ENCODE measurements at places on chromosomes 5 and 9.

- DNase-seq: no peak
Observed at GRCh38 chr5:111739416-111739815, 17.6 kb downstream of the NREP start.

DNA sequence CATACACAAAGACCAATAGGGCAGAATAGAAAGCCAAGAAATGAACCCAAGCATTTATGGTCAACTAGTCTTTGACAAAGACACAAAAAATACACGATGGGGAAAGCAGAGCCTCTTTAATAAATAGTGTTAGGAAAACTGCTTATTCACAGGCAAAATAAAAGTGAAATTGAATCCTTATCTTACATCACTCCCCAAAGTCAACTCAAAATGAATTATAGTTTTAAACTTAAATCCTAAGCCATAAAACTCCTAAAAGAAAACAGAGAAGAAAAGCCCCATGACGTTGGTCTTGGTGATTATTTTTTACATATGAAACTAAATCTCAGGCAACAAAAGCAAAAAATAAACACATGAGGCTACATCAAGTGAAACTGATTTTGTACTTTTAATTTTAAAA lies 46.8 kb downstream of the CHSY3 start:
- DNase-seq: no peak

GRCh38 chr5:32229586-32229985 lies 55.5 kb upstream of the GOLPH3 start:
- no peak for DNase-seq

DNA sequence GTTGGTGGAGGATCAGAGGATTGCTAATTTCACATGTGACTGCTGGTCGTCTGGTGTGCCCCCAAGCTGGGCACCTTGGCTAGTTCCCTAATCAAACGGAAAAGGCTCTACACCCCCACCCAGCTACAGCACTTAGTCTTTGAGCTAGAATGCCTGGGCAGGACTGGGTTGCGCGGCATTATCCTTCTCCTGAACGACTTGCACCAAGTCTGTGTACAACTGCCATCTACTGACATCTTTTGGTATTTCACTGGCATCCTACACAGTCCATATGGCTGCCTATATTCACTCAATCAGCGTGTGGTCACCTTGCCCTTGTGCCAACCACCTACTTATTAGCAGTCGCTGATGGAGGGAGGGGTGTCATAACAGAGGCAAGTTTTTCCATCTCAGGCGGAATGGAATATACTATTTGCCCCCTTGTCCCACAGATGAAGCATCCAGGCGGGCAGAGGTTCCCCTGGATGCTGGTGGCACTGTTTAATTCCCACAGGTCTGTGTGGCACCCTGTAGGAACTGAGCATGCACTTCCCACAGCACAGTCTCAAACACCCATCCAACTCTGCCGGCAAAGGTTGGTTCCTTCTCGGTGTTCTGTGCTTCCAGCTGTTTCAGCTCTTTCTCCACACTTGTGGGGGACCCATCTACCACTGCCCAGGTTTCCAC lies 150.1 kb downstream of the OSTF1 start:
- peak; percentile 25 for DNase-seq

DNA sequence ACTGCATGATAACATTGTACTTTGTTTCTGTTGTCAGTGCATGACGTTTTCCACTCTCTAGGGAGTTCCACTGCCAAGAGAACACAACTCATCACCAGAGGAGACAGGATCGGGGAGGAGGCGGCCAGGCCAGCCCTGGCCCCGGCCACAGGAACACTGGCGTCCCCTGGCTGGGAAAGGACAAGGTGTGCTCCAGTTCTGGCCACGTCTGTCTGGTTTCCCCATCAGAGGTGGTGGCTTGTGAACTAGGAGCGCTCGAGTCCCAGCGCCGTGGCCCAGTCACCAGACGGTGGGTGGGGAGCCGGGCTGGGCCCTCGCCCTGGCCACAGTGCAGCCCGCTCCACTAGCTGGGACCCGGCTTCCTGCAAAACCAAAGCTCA lies 211.9 kb upstream of the IRX4 start:
- DNase-seq: no peak

GRCh38 chr5:1000329-1000728 lies 8.3 kb upstream of the NKD2 start:
- no peak for DNase-seq

GRCh38 chr5:149824120-149824519 lies 94.0 kb downstream of the PPARGC1B start:
- no peak for DNase-seq

DNA sequence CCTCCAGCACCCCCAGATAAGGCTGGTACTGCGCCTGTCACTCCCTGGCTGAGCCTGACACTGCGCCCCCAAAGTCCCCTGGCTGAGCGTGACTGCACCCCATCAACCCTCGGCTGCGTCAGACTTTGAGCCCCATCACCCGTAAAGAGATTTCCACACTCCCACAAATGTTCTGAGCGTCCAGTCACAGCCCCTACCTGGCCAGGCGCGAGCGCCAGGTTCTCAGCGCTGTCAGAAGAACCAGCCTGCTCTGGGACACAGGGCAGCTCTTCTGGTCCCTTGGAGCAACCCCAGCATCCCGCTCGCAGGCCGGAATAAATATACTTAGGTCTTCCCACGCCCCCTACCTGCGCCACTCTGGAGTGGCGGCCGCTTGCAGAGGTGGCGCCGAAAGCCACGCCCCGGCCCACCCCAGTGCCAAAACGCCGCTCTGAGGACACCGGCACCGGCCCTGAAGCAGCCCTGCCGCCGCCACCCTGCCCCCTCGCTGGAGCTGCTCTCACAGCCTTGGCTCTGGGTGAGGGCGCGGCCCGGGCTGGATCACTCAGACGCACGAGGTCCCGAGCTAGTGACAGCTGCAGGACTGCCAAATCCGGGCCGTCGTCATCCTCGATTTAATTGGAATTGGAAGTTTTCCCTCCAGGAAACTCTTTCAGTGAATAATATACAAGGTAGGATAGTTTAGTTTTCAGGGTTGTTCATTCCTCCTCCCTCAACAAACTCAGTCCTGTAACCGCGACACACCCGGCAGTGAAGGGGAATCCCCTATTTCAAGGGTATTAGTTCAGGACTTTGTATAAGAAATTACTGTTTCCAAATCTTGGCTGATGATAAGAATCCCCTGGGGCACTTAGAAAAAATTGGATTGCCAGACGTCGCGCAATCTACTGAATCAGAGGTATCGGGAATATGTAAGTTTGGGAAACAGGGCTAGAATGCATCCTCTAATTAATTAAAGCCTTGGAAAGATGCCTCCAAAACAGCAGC lies 1.2 kb upstream of the CEMIP2 start:
- no peak for DNase-seq

DNA sequence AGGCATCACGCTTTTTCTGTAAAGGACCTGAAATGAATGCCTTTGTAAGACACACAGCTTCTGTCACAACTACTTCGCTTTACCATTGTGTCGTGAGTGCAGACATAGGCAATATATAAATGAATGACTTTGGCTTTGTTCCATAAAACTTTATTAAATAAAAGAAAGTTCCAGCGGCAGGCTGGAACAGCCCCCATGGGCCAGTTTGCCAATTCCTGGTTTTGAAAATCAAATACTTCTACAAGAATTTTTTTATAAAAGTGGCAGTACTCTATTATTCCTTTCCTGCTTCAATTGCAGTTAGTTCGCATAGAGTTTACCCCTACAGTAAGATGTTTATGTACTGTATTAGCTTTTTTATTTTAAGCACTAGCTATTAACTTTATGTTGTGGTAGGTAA lies 53.7 kb downstream of the SRFBP1 start:
- DNase-seq: no peak

- DNase-seq: no peak
Observed at GRCh38 chr9:36029765-36030528, 6.8 kb upstream of the RECK start.

GRCh38 chr9:122580360-122580759 lies 2.8 kb downstream of the OR1L8 start:
- DNase-seq: no peak

GRCh38 chr5:128355961-128356360 lies 182.1 kb downstream of the FBN2 start:
- no peak for DNase-seq

- DNase-seq: peak; percentile 14
Observed at GRCh38 chr9:99162759-99163364, 57.9 kb downstream of the TGFBR1 start.

All from SHP77 treated with DMSO at 0.1 percent for 48 hours (cell line).